Tongue (tissue), 3 donors: ENCODE measurements at places on chromosomes 1 and 21. TPM values are rescaled to one million over a fixed set of nuclear protein-coding genes. Genes with fewer than 3 reads are reported as not detected.

The CTSK gene
- 85.3 TPM for total RNA-seq

The RUNX1 gene
- total RNA-seq = 12.6 TPM

The FAAP20 gene
- 18.4 TPM for total RNA-seq

The CCDC24 gene
- total RNA-seq = 3.2 TPM

The LRRN2 gene
- 1.5 TPM for total RNA-seq

The CFAP126 gene
- total RNA-seq = not detected

The CYYR1 gene
- 12.6 TPM for total RNA-seq

The SDF4 gene
- total RNA-seq = 69.1 TPM

The ST6GALNAC3 gene
- 6.5 TPM for total RNA-seq

The CELA3B gene
- not detected for total RNA-seq

The ZBTB8A gene
- total RNA-seq = 13.3 TPM

The SOX13 gene
- total RNA-seq = 31.3 TPM

The GJA9 gene
- total RNA-seq = not detected

The AMY2A gene
- total RNA-seq = not detected

The HMGN2 gene
- total RNA-seq = 358 TPM

The ZBTB8B gene
- under 0.01 TPM for total RNA-seq
